ENCODE measurements at places on chromosomes 12 and 14.

DNA sequence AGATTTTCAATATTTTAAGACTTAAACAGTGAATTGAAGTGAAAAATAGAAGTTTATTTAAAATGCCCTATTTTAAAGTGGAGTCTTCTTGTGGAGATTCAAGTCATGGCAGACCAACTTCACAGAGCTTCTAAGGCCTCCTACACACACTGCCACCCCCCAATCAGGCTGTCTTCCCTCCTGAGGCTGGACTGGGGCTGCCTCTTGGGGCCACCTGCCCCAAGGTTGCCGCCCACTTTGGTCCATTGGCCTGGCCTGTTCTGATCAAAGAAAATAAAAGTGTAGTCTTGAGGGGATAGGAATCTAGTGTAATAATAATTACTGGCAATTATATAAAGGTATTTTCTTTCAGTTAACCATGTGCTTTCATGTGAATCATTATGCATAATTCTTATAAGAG, 1.3 kb downstream of the GOLT1B start:
- H3K4me3 ChIP-seq: peak overlapping the region; percentile 91
- peaks cover 28% of the 10 kb centered on the region for H3K36me3 ChIP-seq
- no peak overlapping the region for H3K27ac ChIP-seq
- H3K4me1 ChIP-seq: peaks cover 2% of the 10 kb centered on the region

DNA sequence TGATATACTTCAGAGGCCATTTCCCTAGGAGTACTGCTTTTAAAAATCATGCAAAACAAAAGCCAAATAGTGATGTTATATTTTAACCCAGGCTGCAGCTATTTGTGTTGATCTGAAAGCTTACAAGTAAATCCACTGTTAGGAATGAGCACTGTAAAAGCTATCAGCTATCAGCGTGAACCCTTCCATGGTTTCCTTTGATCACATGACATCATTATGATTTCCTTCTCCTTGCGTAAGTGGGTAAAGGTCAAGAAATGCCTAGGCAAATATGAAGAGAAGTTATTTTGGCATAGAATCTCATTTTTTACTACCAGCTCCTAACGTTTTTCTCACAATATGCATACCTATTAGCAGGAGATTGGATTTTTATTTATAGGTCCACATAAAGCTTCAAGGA, 48.6 kb upstream of the CATSPERB start:
- no peaks in the 10 kb centered on the region for H3K36me3 ChIP-seq
- H3K4me3 ChIP-seq: no peak overlapping the region
- no peaks in the 10 kb centered on the region for H3K27me3 ChIP-seq
- DNase-seq: no peak
- H3K4me1 ChIP-seq: no peaks in the 10 kb centered on the region

- no peak overlapping the region for H3K4me3 ChIP-seq
- H3K27ac ChIP-seq: no peak overlapping the region
- H3K4me1 ChIP-seq: no peaks in the 10 kb centered on the region
- H3K36me3 ChIP-seq: no peaks in the 10 kb centered on the region
- no peaks in the 10 kb centered on the region for H3K27me3 ChIP-seq
- DNase-seq: no peak
These were observed 3.7 kb upstream of the SLC15A5 start for GRCh38 chr12:16281157-16281556.

GRCh38 chr14:65255583-65256461, 153.5 kb upstream of the MAX start:
- peaks cover 15% of the 10 kb centered on the region for H3K4me1 ChIP-seq
- peak overlapping the region; percentile 18 for H3K27ac ChIP-seq
- no peaks in the 10 kb centered on the region for H3K27me3 ChIP-seq
- H3K36me3 ChIP-seq: no peaks in the 10 kb centered on the region
- DNase-seq: peak; percentile 22

DNA sequence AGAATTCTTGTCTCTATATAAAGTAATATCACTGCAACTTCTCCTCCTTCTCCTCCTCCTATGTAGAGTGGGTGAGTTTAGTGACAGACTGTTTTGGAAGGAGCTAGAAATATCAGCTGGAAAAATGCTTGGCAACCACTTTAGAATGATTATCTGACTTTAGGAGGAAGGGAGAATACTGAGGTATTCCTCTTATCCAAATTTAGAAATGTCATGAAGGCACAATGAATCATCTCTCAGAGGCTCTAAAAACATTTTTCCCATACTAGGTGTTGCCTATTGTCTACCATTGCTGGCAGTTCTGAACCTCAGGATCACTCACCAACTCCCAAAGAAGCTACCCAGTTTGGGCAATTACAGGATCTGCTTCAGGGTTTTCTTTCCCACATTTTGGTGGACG, 306.6 kb upstream of the ATP2B1 start:
- H3K36me3 ChIP-seq: no peaks in the 10 kb centered on the region
- H3K27ac ChIP-seq: no peak overlapping the region
- DNase-seq: no peak

DNA sequence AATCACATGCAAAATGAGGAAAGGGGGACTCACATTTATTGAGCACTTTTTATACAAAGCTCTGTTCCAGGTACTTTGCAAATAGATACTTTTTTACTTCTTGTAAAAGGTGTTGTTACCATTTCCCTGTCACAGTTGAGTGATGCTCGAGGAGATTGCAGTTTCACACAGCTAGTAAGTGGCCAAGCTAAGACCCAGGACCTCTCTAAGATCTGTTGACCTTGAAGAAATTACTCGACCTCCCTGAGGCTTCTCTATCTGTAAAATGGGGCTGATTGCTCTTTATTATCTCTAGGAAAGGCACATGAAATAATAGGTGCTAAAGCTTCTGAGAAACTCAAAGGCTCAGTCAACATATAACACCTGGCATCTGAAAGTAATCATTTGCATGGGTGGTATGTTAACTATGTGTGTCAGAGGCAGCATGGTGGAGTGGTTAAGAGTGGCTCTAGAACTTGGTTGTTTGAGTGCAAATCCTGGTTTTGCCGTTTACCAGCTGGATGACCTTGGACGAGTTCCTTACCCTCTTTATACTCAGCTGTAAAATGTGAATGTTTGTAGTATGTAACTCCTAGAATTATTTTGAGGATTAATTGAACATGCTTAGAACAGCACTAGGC, 41.5 kb downstream of the IFT81 start:
- no peak overlapping the region for H3K27ac ChIP-seq
- DNase-seq: no peak
- peaks cover 56% of the 10 kb centered on the region for H3K36me3 ChIP-seq
- no peak overlapping the region for H3K4me3 ChIP-seq
- no peaks in the 10 kb centered on the region for H3K4me1 ChIP-seq
- H3K27me3 ChIP-seq: no peaks in the 10 kb centered on the region

DNA sequence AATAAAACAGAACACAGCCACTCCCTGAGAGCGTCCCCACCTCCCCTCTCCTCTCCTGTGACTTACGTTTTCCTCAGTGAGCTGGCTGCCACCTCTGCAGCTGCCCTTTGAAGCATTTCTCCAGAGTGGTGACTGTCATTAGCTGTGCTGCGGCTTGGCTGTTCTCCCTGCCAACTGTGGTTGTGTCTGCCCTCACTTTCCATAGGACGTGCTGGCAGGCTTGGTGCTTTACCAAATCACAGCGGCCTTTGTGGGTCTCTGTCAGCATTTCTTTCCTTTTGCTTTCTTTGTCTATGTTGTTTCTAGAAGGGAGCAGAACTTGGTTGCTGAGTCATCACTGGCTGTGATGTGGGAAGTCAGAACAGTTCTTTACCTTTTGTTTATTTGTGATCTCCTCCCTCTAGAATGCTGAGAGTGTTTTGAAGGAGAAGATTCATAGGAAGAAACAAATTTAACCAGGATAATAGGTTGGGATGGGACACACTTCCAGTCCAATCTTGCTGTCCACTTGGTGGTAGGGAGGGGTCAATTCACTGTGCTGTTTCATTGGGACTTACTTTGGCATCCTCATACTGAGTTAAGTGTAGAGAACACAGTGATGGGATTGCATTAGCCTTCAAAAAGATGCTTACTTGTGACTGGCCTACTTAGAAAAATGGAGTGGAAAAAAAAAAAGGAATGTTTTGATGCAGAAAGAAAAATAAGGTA, 88.2 kb downstream of the TMX1 start:
- H3K36me3 ChIP-seq: no peaks in the 10 kb centered on the region
- H3K4me1 ChIP-seq: peaks cover 5% of the 10 kb centered on the region
- no peak overlapping the region for H3K4me3 ChIP-seq
- peak; percentile 77 for DNase-seq
- H3K27ac ChIP-seq: peak overlapping the region; percentile 1
- H3K27me3 ChIP-seq: no peaks in the 10 kb centered on the region

GRCh38 chr12:68959891-68960464, 27.0 kb upstream of the CPM start:
- no peaks in the 10 kb centered on the region for H3K36me3 ChIP-seq
- no peaks in the 10 kb centered on the region for H3K4me1 ChIP-seq
- H3K27me3 ChIP-seq: no peaks in the 10 kb centered on the region

DNA sequence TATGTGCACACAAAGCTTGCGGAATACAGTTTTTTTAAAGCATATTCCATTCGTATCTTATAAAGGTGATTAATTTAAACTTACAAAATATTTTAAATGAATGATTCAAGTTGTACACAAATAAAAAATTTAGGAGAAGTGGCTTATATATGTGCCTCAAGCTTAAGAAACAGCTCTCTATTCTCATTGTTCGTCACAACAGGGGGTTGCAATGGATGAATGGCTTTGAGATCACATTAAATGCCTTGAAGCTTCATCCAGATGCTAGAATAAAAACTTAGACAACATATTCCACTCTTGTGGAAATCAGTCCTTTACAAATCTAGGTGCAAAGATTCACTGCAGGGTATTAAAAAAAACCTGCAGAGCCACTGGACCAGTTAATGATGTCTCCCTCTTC, 303.9 kb upstream of the LRFN5 start:
- no peaks in the 10 kb centered on the region for H3K36me3 ChIP-seq
- no peak overlapping the region for H3K4me3 ChIP-seq
- H3K27me3 ChIP-seq: no peaks in the 10 kb centered on the region
- H3K4me1 ChIP-seq: no peaks in the 10 kb centered on the region
- no peak overlapping the region for H3K27ac ChIP-seq
- DNase-seq: no peak

DNA sequence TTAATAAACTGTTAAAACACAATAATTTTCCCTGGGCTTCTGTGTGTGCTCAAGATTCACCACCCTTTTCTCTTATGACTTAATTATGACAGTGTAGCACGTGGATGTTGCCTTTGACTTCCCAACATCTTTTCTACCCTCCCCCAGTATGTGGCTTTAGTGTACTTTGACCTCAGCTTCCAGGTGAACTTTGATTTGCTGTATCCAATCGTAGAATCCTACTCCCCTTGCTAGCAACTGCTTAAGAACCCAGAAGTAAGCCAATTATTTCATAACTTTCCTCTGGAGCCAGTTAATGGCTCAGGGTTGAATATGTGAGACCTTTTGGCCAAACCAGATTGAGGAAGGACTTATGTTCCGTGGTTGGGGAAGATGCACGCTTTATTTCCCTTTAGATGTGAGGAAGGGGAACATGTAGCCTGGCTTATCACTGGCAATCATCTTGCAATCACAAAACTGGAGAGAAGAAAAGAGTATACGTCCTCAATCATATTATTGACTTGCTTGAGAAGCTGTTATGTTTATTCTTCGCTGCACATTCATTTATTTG, 259.6 kb upstream of the ATP2B1 start:
- H3K27ac ChIP-seq: no peak overlapping the region
- DNase-seq: no peak
- H3K4me3 ChIP-seq: no peak overlapping the region
- H3K27me3 ChIP-seq: no peaks in the 10 kb centered on the region
- no peaks in the 10 kb centered on the region for H3K36me3 ChIP-seq
- no peaks in the 10 kb centered on the region for H3K4me1 ChIP-seq

DNA sequence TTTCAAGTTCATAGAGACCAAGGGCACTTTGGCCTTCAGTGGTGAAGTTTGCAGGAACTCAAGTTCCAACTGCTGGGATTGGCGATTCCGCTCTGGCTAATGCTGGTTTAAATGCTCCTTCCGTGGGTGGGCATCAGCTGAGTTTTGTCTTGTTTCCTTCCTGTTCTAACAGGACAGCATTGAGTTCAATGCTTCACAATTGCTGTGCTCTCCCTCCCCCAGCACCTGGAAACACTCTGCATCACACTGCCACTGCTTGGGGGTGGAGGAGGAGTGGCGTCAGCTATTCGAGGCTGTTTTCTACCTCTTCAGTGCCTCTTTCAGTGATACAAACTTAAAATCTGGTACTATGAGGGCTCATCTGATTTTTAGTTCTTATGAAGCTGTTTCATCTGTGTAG, 634.9 kb downstream of the FSCB start:
- H3K27me3 ChIP-seq: no peaks in the 10 kb centered on the region
- peaks cover 5% of the 10 kb centered on the region for H3K4me1 ChIP-seq
- no peak overlapping the region for H3K4me3 ChIP-seq
- DNase-seq: no peak
- no peaks in the 10 kb centered on the region for H3K36me3 ChIP-seq

DNA sequence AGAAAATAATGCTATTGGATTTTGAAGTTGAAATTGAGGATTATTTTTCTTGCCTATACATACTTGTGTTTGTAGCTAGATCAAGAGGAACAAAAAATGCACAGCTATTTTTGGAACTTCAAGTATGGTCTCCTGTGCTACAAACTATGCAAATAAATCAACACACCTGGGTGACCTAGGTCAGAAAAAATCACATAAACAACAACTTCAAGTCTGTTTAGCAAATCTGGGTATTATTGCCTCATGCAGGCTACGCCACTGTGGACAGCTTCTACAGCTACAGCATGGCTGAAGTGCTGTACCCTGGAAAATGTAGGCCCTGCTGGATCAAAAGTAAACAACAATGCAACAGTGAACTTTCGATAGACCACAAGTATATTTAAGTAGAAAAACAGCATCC, 87.5 kb downstream of the SLC6A15 start:
- peak; percentile 10 for DNase-seq
- H3K4me3 ChIP-seq: no peak overlapping the region
- no peaks in the 10 kb centered on the region for H3K27me3 ChIP-seq
- H3K36me3 ChIP-seq: no peaks in the 10 kb centered on the region
- no peaks in the 10 kb centered on the region for H3K4me1 ChIP-seq

GRCh38 chr12:103677905-103678304, 90.8 kb downstream of the STAB2 start:
- H3K4me3 ChIP-seq: no peak overlapping the region
- no peak for DNase-seq
- peaks cover 3% of the 10 kb centered on the region for H3K27me3 ChIP-seq
- no peaks in the 10 kb centered on the region for H3K36me3 ChIP-seq

DNA sequence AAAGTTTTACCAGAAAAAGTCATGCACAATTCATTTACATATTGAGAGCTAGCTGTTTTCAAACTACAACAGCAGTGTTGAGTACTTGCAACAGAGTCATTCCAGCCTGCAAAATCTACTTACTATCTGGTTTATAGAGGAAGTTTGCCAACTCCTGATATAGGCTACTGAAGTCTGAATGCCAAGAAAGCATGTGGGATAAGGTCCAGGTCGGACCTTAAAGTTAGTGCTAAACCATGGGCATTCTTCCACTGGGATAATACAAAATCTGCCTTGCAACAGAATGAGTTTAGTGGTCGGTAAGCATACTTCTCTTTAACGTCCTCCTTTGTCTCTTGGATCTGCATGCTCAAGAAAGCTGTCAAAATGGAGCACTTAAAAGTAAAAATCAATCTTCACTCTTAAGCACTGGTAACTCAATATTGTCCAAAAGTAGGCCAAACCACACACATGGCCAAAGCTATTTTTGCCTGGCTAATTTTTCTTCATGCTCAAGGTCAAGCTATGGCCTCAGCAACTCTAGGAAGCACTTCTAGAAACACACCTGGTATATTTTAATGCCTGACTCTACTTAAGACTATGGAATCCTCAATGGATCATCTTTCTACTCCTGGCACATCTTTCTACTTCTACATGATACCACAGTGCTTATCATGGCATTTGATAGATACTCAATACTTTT, 364.9 kb upstream of the KITLG start:
- no peaks in the 10 kb centered on the region for H3K36me3 ChIP-seq
- no peaks in the 10 kb centered on the region for H3K27me3 ChIP-seq
- H3K4me3 ChIP-seq: no peak overlapping the region
- no peak for DNase-seq

Measured in mesenchymal stem cell (in vitro differentiated cells and primary cell).